ENCODE measurements at places on chromosomes 6 and 20.

DNA sequence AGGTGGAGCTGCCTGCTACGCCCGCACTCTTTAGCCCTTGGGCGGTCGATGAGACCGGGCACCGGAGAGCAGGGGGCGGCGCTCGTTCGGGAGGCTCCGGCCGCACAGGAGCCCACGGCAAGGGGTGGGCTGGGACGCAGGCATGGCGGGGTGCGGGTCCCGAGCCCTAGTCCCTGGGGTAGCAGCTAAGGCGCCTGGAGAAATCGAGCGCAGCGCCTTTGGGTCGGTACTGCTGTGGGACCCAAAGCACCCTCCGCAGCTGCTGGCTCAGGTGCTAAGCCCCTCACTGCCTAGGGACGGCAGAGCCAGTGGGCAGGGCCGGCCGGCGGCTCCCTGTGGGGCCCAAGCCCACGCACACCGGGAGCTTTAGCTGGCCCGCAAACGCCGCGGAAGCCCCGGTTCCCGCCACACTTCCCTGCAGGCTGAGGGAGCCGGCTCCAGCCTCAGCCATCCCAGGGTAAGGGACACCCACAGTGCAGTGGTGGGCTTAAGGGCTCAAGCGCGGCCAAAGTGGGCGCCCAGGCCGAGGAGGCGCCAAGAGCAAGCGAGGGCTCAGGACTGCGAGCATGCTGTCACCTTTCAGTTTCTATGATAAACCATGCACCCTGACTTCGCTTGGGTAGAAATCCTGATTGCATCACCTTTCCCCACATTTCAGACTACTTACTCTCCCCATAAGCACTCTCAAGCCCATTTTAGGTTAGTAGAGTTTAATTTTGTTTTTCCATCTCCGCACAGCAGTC lies 52.0 kb downstream of the MYLIP start:
- DNase-seq: no peak

DNA sequence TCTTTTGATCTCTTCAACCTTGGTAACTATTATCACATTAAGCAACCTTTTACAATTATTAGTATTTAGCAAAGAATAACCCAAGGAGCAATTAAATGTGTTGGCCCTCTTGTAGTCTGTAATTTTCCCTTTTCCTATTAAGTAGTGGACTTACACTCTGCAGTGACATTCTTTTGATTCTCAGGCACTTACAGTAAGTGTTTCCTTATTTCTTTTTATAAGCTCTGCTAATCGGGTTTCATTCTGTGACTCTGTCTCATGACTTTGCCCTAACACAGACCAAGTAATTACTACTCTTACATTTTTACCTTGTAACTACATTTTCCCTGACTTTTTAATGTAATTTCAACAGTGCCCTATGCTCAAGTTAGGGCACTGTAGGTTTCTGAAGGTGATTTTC lies 104.0 kb upstream of the EPHA7 start:
- no peak for DNase-seq

DNA sequence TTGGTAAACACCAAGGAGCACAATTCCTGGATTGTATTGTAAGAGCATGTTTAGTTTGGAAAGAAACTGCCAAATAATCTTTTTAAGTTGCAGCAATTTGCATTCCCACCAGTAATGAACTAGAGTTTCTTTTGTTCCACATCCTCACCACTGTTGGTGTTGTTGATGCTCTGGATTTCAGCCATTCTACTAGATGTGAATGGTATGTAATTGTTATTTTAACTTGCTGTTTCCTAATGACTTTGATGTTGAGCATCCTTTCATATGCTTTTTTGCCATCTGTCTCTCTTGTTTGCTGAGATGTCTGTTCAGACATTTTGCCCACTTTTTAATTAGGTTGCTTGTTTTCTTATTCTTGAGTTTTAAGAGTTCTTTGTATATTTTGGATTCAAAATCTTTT lies 1654.1 kb downstream of the GRIK2 start:
- no peak for DNase-seq

GRCh38 chr20:9628141-9628540 lies 113.8 kb downstream of the LAMP5 start:
- DNase-seq: no peak

All from NCI-H345 (cell line).